ENCODE measurements at places on chromosomes 16 and 17.
A peak's percentile ranks its signal among the peaks of the same experiment; 100 is the strongest.

- no peak for DNase-seq
These were observed 12.3 kb downstream of the PELP1 start for GRCh38 chr17:4691686-4692085.

GRCh38 chr17:39672522-39673334 is 4.5 kb downstream of the PNMT start:
- DNase-seq, result no peak

- no peak for DNase-seq
These were observed 834 bp downstream of the DCXR start for GRCh38 chr17:82036634-82037091.

- DNase-seq, result no peak
These were observed 15.7 kb downstream of the TMIGD1 start for GRCh38 chr17:30318155-30318554.

DNA sequence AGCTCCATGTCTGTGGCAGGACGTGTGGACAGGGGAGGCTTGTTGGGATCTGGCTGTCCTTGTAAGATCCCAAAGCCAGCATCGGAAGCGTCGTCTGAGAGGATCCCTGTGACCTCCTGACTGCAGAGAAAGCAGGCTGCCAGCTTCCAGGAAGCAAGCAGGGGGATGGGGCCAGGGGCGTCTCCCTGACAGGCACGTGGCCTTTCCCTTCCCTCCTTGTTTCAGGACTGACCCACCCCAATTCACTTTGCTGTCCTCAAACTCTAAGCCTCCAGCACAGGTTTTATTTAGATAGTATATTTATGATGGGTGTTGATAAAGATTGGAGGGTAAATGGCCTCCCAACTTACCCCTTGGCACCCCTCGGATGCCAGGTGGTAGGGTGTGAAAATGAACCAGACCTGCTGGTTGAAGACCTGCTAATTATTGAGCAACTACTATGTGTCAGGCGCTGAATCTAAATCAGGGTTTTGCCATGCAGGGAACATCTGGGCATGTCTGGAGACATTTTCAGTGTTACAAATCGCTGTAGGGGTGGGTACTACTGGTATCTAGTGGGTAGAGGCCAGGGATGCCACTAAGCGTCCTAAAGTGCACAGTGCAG is 24.5 kb downstream of the SOCS1 start:
- DNase-seq, result no peak

DNA sequence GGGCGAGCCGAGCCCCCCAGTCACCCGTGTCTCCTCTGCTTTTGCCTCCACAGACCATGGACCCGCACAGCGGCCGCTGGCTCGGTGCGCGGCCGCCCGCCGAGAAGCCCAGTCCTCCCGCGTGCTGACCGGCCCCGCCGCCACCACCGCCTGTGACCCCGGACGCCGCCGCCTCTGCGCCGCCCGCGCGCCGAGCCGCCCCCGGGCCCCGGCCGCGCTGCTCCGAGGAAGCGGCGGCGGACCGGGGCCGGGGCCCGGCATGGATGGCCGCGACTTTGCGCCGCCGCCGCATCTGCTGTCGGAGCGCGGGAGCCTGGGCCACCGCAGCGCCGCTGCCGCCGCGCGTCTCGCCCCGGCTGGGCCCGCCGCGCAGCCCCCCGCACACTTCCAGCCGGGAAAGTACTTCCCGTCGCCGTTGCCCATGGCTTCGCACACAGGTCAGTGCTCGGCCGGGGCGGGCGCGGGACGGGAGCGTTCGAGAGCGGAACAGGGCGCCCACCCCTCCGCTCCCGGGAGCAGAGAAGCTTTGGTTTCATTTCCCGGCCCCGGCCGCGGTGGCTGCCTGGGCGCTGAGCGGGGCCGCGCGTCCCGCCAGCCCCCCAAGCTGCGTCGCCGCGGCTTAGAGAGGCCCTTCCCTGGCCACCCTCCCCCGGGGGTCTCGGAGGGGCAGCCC is 4.4 kb downstream of the BAHCC1 start:
- DNase-seq, result no peak

DNA sequence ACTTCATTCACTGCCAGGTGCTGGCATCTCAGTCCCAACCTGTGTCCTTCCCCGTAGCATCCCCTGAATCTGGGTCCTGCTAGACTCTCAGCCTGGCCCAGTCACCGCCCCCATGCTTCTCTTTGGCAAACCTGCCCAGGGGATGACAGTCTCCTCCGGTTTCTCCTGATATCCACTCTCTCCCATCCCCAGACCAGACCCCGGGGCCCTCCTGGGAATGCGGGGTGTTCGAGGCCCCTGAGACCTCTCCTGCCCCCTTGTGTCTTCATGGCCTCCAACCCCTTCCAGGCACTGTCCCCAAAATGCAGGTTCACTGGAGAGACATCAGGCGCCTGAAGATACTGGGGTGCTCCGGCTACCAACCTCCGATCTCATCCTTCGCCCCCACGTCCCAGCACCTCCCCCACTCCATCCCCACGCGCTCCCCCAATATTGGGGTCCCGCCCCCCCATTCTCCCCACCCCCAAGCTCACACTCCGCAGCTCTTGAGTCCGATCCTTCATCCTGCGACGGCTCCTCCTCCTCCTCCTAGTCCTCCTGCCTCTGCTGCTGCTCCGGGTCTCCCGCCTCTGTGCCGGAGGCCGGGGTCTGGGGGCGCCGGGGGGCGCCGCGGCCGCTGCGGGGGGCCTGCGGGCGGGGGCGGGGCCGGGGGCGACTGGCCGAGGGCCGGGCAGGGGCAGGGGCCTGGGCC is 399 bp downstream of the STX1B start:
- DNase-seq, result no peak

- DNase-seq, result no peak
These were observed 62.6 kb downstream of the KSR1 start for GRCh38 chr17:27518545-27519521.

GRCh38 chr16:63998-64913 is 8.2 kb downstream of the RHBDF1 start:
- no peak for DNase-seq

DNA sequence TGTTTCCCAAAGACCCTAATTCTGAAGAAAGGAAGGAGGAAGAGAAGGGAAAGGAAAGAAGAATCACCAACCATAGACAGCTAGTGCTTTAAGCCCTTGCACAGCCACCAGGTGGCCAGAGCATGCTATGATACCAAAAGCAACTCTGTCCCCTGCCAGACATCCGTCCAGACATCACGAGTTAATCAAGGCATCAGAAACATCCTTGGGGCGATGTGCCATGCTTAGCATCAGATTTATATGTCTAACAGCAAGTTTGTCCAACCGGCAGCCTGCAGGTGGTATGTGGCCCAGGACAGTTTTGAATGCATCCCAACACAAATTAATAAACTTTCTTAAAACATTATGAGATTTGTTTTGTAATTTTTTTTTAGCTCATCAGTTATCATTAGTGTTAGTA is 2.9 kb upstream of the CRYBA1 start:
- no peak for DNase-seq

- peak; percentile 55 for DNase-seq
These were observed 709 bp upstream of the ENO3 start for GRCh38 chr17:4950075-4950745.

- DNase-seq, result no peak
These were observed 37.4 kb upstream of the TRAP1 start for GRCh38 chr16:3754772-3755171.
